ENCODE measurements at places on chromosomes 11 and 22. TPM values are rescaled to one million over a fixed set of nuclear protein-coding genes. Genes with fewer than 3 reads are reported as not detected.

Gene BAIAP2L2
- total RNA-seq = 0.63 TPM

Gene C11orf16
- total RNA-seq = not detected

Gene TSPO
- total RNA-seq = 133 TPM

Gene HPX
- not detected for total RNA-seq

Gene POU2AF1
- 7.8 TPM for total RNA-seq

GRCh38 chr22:47131632-47132427 is 369.4 kb downstream of the TBC1D22A start:
- DNase-seq = no peak
- H3K4me3 ChIP-seq = no peak overlapping the region
- no peak overlapping the region for H3K27ac ChIP-seq
- no peaks in the 10 kb centered on the region for H3K36me3 ChIP-seq
- H3K4me1 ChIP-seq = peaks cover 15% of the 10 kb centered on the region

- H3K4me3 ChIP-seq = no peak overlapping the region
- H3K4me1 ChIP-seq = peaks cover 2% of the 10 kb centered on the region
- no peaks in the 10 kb centered on the region for H3K36me3 ChIP-seq
Observed at GRCh38 chr22:44755956-44756361, 3.6 kb downstream of the ARHGAP8 start.

DNA sequence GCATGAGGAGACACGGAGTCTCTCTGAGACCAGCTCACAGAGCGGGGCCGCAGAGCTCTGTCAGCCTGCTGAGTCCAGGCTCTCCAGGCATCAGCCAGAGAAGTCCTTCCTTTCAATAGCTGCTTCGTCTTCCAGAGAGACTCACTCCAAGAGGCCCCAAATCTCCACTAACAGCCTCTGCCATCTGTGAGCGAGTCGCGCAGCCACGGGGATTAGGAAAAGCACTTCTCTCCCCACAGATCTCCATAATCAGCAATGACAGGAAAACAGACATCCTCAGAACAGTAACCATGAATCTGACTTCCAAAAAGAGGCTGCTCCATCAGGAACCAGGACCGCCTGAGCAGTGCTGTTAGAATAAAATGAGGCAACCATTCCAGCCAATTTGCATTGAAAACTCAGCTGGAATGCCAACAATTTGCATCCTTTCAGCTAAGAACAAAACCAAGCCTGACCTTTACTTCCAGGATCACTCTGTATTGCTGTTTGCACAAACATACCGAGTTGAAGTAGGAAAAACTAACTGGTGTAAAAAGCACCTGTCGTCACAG is 65.4 kb downstream of the SMCO4 start:
- H3K4me1 ChIP-seq = no peaks in the 10 kb centered on the region
- no peak overlapping the region for H3K4me3 ChIP-seq
- H3K27ac ChIP-seq = no peak overlapping the region
- H3K36me3 ChIP-seq = peaks cover 19% of the 10 kb centered on the region

DNA sequence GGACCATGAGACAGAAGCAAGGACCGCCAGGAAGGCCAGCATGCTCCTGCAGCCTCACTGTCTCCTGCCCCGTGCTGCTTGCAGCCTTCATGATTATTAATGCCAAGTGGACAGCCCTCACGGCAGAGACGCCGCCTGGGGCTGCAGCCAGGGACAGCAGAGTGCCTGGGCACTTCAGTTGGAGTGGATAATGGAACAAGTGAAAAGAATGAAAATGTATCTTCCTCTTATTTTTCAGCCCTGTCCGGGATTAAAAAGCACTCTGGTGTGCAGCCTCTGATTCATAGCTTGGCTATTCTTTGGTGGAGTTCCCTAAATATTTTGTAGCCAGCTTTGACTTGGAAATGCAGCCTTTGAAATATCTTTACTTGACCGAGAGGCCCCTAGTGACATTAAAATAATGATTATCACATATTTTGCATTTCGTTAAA is 1404.2 kb downstream of the BRD1 start:
- H3K27me3 ChIP-seq = no peaks in the 10 kb centered on the region
- H3K4me1 ChIP-seq = no peaks in the 10 kb centered on the region
- H3K36me3 ChIP-seq = no peaks in the 10 kb centered on the region

GRCh38 chr11:107563702-107564101 is 1.8 kb downstream of the ALKBH8 start:
- H3K27me3 ChIP-seq = no peaks in the 10 kb centered on the region
- H3K4me1 ChIP-seq = peaks cover 53% of the 10 kb centered on the region
- peak; percentile 49 for DNase-seq

DNA sequence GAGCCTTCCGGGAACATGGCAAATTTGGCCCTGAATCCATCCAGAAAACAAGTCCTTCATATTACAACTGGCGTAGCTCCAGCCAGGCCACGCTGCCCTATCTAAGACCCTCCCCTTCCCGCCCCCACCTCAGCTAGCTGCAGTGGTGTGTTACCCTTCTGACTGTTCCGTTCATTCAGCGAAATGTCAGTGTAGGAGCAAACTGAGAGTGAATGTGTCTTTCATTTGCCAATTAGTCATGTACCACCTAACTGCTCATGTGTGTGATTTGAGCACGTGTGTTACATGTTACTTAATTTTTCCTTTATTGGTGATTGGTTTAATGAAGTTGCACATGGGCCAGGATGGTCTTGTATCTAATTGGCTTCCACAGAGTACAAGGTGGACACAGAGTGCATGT is 34.8 kb upstream of the POU2AF1 start:
- peaks cover 69% of the 10 kb centered on the region for H3K4me1 ChIP-seq
- no peaks in the 10 kb centered on the region for H3K36me3 ChIP-seq
- H3K4me3 ChIP-seq = no peak overlapping the region
- no peaks in the 10 kb centered on the region for H3K27me3 ChIP-seq
- no peak for DNase-seq

DNA sequence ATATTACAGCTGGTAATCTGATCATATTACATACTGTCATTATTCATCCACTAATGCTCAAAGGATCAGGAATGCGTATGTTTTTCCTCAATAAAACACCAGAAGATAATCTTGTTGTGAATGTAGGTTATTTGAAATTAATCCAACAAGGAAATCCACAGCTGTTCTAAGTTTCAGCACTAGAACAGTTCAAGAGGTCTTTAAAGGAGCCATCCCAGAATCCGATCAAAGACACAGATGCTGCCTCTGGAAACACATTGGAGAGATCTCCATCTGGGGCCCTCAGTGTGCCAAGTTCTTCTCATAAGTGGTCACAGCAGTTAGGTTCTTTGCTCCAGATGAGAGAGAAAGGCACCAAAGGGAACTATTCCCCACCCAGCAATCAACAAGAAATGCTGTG is 1955.1 kb upstream of the RAG2 start:
- no peak for DNase-seq
- no peak overlapping the region for H3K4me3 ChIP-seq
- H3K36me3 ChIP-seq = no peaks in the 10 kb centered on the region
- H3K4me1 ChIP-seq = no peaks in the 10 kb centered on the region

DNA sequence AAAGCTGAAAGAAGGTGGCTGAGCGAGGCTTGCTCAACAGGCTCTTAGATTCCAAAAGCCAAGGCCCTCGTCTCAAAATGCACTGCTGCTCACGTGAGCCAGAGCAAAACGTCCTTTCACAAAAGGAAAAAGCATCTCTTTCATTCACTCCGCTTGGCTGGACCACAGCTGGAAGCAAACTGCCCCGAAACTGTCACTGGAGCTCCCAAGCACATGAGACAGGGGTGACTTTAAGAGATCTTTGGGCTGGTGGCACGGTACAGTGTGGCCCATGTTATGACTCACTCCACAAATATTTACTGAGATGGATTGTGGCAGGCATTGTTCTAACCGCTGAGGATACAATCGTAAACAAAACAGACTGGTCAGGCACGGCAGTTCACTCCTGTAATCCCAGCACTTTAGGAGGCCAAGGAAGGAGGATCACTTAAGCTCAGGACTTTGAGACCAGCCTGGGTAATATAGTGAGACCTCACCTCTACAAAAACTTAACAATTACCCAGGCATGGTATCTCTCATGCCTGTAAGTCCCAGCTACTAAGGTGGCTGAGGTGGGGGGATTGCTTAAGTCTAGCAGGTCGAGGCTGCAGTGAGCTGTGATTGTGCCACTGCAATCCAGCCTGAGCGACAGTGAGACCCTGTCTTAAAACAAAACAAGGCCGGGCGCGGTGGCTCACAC is 3.6 kb downstream of the PLA2G6 start:
- H3K4me1 ChIP-seq = peaks cover 87% of the 10 kb centered on the region
- no peaks in the 10 kb centered on the region for H3K27me3 ChIP-seq
- H3K36me3 ChIP-seq = peaks cover 18% of the 10 kb centered on the region
- no peak for DNase-seq

Data from activated CD4-positive, alpha-beta memory T cell treated with anti-CD3 and anti-CD28 coated beads, Interleukin-2, amount 10 ng/mL, durations not matched to agents 7 days and 5 days (primary cell).